AML-193 (cell line): ENCODE measurements at places on chromosomes 13 and 19.

DNA sequence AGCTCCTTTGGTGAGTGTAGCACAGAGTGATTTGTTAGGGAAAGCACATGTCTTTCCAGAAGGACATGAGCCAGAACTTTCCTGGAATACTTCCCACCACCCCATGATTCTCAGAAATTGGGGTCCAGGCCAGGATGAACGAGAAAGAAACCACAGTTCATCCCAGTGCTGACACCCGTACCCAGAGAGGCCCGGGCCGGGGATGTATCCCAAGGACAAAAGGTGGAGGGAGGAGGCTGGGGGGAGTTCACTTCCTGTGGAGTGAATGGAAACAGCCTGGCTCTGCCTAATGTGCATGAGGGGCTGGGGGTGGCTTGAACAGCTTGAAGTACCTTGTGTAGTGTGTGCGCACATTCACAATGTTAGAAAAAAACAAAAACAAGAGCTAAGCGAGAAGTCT lies 47.5 kb downstream of the CDADC1 start:
- DNase-seq = no peak

- DNase-seq = no peak
Measured at GRCh38 chr19:56217039-56217949, 15.2 kb downstream of the ZSCAN5C start.

DNA sequence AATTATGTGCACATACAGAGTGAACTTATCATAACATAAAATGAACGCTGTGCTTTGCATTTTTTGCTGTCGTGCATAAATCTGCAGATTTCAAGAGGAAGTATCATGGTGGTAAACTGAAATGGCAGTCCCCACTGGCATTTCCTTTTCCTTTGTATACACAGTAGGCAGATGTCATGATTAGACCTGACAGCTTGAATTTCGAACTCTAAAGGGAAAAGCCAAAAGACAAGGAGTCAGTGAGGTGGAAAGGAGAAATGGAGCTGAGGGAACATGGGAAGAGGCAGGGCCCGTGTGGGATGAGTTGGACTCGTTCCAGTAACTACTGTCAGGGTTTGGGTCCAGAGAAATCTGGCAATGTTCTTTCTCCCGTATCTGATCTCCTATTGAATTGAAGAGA lies 454.1 kb upstream of the SGCG start:
- no peak for DNase-seq

GRCh38 chr19:47272448-47273312 lies 2.0 kb upstream of the INAFM1 start:
- no peak for DNase-seq

- no peak for DNase-seq
Measured at GRCh38 chr13:37811441-37811840, 58.1 kb downstream of the TRPC4 start.

- no peak for DNase-seq
Measured at GRCh38 chr13:103694033-103694432, 627.8 kb upstream of the SLC10A2 start.

- DNase-seq = no peak
Measured at GRCh38 chr13:48165727-48166126, 67.3 kb upstream of the ITM2B start.

DNA sequence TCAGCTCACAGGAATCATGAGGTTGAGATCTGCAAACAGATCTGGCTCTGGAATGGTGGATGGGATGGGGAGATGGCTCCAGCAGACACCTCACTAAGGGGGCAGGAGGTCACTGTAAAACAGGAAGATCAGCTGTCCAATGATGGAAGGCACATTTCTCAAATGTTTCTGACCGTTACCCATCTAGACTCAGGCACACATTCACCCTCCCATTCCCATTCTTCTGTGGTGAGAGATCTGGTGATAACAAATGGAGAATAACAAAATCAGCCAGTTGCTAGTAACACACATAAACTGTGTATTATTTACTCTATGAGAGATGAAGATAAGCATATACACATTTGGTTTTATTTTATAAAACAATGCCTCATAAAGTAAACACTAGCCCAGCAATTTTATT lies 235.9 kb downstream of the TSHZ3 start:
- DNase-seq = no peak

DNA sequence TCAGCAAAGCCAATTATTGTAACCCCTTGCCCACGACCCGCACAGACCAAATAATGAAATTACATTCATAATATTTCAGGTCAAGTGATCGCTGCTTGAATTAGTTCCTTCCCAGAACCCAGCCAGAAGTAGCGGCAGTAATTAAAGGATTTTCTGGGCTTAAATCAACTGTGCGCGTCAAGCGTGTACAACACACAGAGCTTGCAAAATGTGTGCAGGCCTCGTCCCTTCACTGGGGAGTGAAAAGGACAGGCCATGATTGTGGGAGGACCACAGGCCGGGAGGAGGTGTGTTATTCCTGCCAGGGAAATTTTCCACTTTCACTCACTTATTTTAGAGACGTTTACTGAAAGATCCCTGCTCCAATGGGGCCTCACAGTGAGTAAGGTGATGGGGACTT lies 84.9 kb downstream of the CHST8 start:
- DNase-seq = no peak

DNA sequence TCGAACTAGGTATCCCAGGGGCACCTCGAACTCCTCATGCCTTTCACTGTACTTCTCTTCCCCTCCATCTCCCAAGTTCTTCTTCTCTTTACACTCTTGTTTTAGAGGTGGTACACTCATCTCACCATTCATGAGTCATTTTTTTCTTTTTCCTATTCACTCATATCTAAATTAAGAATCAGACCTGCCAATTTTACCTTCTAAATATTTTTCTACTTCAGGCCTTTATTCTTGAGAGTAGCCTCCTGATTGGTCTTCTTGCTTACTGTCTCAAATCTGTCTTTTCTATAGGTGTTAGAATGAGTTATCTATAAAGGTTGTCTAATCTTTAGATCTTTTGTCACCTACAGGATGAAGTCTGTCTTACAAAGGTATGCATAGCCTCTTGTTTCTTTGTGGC lies 20.7 kb downstream of the TDRD3 start:
- no peak for DNase-seq

- no peak for DNase-seq
Measured at GRCh38 chr13:22137361-22138050, 466.6 kb downstream of the FGF9 start.

DNA sequence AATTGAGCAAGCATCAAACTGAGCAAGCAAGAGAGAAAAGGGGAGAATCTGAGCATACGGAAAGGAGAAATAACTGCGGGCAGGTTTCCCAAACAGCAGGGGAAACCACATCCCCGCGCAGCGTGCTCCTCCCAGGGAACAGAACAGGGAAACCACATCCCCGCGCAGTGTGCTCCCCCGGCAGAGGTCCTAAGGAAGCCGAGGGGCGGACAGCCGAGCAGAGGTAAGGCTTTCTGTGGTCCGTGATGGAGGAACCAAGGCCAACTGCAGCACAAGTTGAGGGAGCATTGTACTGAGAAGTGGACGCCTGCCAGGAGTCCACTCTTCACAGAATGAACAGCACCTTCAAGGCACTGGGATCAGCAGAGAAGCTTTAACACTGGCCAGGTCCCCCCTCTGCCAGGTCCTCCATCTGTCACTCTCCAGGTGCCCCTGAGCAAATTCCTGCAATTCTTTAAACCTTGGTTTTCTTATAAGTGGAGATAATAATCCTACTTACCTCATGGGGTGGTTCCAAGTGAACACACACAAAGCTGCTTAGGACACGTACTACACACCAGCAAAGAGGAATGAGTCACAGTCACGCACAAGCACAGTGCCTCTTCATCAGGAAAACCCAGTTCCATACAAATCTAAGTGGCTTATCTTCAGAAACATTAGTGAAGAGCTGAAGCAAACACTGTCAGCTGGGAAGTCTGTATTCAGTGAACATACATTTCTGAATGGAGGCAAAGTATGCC lies 23.0 kb upstream of the LAMP1 start:
- no peak for DNase-seq

- peak; percentile 43 for DNase-seq
Measured at GRCh38 chr19:43780706-43781525, at the start of gene KCNN4. KCNN4 (minus strand) TSS chr19:43780973; CDS start chr19:43780861, 112 bp downstream.

GRCh38 chr13:75635101-75635827 lies 866 bp upstream of the LMO7 start:
- DNase-seq = no peak

DNA sequence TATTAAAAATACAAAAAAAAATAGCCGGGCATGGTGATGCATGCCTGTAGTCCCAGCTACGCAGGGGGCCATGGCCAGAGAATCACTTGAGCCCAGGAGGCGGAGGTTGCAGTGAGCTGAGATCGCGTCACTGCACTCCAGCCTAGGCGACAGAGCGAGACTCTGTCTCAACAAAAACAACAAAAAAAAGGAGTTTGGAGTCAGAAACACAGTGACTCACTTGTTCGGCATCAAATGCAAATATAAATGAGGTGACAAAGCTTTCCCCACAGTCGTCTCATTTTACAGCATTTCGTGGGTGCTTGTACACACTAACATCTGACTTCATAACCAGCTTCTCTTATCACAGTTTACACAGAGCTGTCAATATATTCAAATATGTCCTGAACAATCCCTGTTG lies 11.0 kb downstream of the ZNF665 start:
- DNase-seq = no peak

GRCh38 chr19:35240327-35240726 lies 8.5 kb upstream of the LSR start:
- DNase-seq = peak; percentile 24

GRCh38 chr13:22286338-22286737 lies 615.5 kb downstream of the FGF9 start:
- no peak for DNase-seq

DNA sequence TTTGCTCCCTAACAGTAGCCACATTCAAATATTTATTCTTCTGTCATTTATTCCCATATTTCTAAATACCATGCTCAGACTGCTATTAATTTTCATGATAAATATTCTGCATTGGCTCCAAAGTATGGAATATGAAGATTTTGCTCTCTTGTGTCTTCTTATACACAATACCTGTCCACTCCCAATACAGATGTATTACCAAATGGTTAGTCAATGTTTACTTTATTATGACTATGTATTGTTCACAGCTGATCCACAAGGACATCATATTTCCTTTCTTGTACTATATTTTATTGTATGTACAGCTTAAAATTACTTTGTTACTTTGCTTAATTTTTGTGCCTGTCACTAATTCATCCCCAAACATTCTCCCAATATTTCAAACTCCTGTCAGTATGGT lies 322.3 kb downstream of the OXGR1 start:
- DNase-seq = no peak

DNA sequence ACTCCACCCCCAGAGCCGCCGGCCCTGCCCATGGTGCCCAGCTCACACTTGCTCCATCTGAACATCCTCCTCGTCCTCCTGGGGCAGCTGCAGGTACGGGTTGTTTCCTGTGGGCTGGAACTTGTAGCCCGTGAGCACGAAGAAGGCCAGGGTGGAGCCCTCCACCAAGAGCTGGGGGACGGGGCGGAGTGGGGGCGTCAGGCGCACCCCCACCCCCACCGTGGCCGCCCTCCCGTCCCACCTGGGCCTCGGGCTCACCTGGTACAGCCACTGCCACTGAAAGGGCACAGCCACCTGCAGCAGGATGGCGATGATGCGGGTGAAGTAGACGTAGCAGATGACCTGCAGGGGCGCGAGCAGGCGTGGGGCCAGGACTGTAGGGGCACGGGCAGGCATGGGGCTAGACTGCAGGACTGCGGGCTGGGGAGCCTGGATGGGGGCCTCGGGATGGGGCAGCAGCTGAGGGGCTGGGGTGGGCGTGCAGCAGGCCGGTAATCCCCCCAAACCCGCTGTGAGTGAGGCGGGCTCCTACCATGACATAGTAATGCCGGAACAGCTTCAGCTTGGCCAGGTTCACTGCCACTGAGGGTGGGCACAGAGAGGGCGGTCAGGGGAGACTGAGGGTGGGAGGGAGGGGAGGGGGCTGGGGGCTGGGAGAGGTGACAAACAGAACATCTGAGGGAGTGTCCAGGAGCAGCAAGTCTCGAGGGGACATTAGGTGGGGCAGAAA lies 6.3 kb downstream of the GPR108 start:
- DNase-seq = no peak

GRCh38 chr19:13097463-13098258 lies 5.0 kb downstream of the LYL1 start:
- peak; percentile 38 for DNase-seq

DNA sequence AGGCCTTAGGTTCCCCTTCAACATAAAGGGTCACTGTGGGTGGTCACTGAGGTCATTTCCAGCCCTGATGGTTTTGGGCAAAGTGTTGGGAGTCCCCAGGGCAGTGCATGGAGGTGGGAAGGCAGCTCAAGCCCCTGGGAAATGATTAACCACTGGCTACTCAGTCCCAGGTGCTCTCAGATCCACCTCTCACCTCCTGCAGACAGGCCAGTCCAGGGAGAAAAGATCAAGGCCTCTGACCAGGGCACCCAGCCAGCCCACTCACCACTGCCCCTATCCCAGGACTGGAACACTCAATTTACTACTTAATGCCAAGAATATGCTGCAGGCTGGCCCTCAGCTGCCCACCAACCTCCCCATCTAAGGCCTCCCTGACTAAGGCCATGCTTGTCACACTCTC lies 1307.9 kb downstream of the UQCRFS1 start:
- no peak for DNase-seq

- DNase-seq = no peak
Measured at GRCh38 chr13:74230984-74231501, 96.8 kb upstream of the KLF12 start.

- DNase-seq = no peak
Measured at GRCh38 chr13:106883976-106884375, 316.0 kb upstream of the ARGLU1 start.

DNA sequence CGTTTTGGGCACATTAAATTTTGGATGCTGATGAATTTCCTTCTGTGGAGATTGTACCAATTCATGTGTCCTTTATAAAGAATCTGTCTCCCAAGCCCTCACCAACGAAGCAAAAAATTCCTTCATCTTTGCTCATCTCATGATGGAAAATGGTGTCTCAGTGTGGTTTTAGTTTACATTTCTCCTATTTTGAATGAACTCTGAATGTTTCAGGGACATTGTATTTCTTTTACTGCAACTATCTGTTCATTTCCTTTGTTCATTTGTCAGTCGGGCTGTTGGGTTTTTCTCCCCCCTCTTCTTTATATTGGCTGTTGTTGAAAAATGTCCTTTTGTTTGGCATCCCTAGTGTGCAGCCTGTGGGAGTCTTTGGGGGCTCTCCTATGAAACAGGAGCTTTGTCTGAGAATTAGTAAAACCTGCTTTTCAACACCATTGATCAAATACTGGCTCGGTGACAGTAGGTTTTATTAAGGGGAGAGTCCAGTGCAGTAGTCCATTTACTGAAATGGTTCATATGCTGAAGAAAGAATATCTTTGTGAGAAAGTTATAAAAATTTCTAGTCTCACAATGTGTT lies 91.3 kb upstream of the C1QTNF9B start:
- DNase-seq = no peak
